ENCODE measurements at places on chromosomes 3 and 15. TPM values are rescaled to one million over a fixed set of nuclear protein-coding genes. Genes with fewer than 3 reads are reported as not detected.

DNA sequence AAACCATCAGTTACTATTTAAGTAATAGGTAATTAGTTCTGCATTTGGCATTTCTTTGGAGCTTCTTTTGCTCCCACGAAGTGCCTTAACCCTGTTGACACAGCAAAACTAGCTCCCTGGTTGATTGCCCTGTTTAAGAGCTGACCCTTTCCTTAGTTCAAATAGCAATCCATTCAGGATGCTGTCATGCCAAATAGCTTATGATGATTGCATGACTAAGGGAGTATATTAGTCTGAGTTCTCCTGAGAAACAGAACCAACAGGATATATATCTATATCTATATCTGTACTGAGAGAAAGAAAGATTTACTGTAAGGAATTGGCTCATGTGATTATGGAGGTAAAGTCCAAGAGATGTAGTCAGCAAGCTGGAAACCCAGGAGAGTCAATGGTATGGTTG lies 50.3 kb upstream of the SPRED1 start:
- H3K27ac ChIP-seq: no peak overlapping the region
- H3K4me3 ChIP-seq: no peak overlapping the region
- H3K4me1 ChIP-seq: no peaks in the 10 kb centered on the region
- no peaks in the 10 kb centered on the region for H3K27me3 ChIP-seq
- no peak for DNase-seq

- H3K36me3 ChIP-seq: peaks cover 9% of the 10 kb centered on the region
- no peaks in the 10 kb centered on the region for H3K27me3 ChIP-seq
- H3K4me3 ChIP-seq: no peak overlapping the region
- no peak for DNase-seq
Measured at GRCh38 chr15:58608711-58609110, 140.8 kb downstream of the ADAM10 start.

GRCh38 chr3:138202945-138203701 lies 16.0 kb downstream of the ARMC8 start:
- no peak overlapping the region for H3K27ac ChIP-seq
- H3K4me1 ChIP-seq: no peaks in the 10 kb centered on the region
- no peaks in the 10 kb centered on the region for H3K27me3 ChIP-seq

GRCh38 chr3:186361246-186361761 lies 730 bp downstream of the DGKG start:
- H3K4me1 ChIP-seq: peaks cover 9% of the 10 kb centered on the region
- no peak for DNase-seq
- peak overlapping the region; percentile 53 for H3K4me3 ChIP-seq
- no peak overlapping the region for H3K27ac ChIP-seq
- H3K36me3 ChIP-seq: no peaks in the 10 kb centered on the region

- no peak overlapping the region for H3K27ac ChIP-seq
- no peaks in the 10 kb centered on the region for H3K36me3 ChIP-seq
- H3K27me3 ChIP-seq: no peaks in the 10 kb centered on the region
- no peaks in the 10 kb centered on the region for H3K4me1 ChIP-seq
- no peak for DNase-seq
- H3K4me3 ChIP-seq: no peak overlapping the region
Measured at GRCh38 chr3:85838921-85839320, 880.1 kb downstream of the CADM2 start.

DNA sequence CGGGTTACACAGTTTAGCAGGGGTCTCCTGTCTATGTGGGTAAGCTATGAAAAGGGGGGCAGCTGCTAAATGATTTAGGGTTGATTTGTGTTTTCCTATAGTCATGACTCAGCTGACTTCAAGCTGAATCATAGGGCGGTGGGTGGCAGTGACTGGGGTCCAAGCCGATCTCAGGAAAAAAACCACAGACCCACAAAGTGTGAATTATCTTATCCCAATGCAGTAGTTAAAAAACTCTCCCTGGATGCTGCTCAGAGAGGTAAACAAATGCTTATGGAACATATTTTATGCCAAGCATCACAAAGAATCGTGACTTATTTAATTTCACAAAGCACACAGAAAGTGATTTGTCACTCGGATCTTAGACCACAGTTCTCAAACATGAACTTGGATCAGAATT lies 18.4 kb upstream of the TOPAZ1 start:
- no peaks in the 10 kb centered on the region for H3K4me1 ChIP-seq
- no peaks in the 10 kb centered on the region for H3K36me3 ChIP-seq
- H3K27me3 ChIP-seq: no peaks in the 10 kb centered on the region
- no peak overlapping the region for H3K27ac ChIP-seq
- DNase-seq: no peak
- H3K4me3 ChIP-seq: no peak overlapping the region

DNA sequence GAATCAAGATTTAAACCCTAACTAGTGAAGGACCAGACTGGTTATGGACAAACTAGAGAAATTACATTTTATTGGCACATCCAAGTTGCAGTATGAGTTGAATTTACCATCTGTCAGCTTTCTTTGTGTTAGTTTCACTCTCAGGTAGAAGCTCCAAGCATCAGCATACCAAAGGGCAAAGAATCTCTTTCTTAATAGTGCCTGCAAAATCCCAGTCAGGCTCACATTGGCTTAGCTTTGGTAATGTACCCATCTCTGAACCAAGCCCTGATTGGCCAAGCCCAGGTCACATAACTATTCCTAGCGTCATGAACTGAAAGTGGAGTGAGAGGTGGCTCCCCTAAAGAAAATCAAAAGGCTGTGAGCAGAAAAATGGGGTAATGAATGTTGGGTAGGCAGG lies 66.9 kb downstream of the CCNL1 start:
- H3K4me1 ChIP-seq: peaks cover 26% of the 10 kb centered on the region
- DNase-seq: no peak
- H3K36me3 ChIP-seq: no peaks in the 10 kb centered on the region

DNA sequence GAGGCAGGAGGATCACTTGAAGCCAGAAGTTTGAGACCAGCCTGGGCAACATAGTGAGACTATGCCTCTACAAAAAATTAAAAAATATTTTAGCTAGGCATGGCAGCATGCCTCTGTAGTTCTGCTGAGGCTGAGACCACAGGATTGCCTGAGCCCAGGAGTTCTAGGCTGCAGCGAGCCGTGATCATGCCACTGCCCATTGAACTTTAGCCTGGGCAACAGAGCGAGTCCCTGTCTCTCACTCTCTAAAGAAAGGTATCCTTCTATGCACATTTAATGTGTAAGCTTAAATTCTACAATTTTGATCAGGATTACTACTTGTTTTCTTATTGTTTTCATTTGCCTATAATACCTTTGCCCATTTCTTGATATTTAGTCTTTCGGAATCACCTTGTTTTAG lies 26.8 kb downstream of the GALK2 start:
- H3K36me3 ChIP-seq: peaks cover 1% of the 10 kb centered on the region
- peaks cover 5% of the 10 kb centered on the region for H3K4me1 ChIP-seq
- no peak overlapping the region for H3K27ac ChIP-seq
- no peak for DNase-seq
- no peaks in the 10 kb centered on the region for H3K27me3 ChIP-seq

The NAALADL2 gene
- 3.8 TPM for total RNA-seq

The CELSR3 gene
- 0.37 TPM for total RNA-seq

The AMT gene
- 23.2 TPM for total RNA-seq

DNA sequence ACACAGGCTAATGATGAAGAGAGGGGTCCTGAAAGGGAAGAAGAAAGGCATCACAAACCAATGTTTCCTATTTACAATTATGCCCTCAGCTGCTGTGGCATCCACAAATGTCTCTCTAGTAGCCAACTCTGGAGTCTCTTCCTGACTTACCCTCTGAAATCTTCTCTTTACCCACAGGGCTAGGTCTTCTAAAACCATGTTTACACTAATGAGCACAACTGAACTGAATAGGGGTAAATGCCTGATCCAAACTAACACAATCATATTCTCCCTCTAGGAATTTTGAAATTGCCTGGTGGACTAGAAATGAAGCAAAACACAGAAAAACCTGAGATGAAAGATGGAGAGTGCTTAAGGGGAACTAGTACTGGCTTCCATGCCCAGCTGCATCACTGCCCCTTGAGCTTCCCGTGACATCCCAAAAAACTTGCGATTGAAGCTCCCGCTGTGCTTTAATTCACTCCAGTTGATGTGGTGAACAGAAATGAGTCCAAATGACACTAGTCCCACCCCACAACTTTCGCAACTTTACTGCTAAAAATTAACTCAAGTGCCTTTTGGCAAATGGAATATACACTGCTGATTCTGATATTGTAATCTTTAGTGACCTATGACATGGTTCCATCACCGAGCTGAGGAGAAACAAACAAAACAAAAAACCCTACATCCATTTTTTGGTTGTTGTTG lies 32.8 kb downstream of the CFAP20DC start:
- H3K4me3 ChIP-seq: no peak overlapping the region
- no peaks in the 10 kb centered on the region for H3K27me3 ChIP-seq
- H3K27ac ChIP-seq: peak overlapping the region; percentile 86
- DNase-seq: no peak
- H3K4me1 ChIP-seq: peaks cover 13% of the 10 kb centered on the region
- H3K36me3 ChIP-seq: no peaks in the 10 kb centered on the region

The MORC1 gene
- 0.33 TPM for total RNA-seq

DNA sequence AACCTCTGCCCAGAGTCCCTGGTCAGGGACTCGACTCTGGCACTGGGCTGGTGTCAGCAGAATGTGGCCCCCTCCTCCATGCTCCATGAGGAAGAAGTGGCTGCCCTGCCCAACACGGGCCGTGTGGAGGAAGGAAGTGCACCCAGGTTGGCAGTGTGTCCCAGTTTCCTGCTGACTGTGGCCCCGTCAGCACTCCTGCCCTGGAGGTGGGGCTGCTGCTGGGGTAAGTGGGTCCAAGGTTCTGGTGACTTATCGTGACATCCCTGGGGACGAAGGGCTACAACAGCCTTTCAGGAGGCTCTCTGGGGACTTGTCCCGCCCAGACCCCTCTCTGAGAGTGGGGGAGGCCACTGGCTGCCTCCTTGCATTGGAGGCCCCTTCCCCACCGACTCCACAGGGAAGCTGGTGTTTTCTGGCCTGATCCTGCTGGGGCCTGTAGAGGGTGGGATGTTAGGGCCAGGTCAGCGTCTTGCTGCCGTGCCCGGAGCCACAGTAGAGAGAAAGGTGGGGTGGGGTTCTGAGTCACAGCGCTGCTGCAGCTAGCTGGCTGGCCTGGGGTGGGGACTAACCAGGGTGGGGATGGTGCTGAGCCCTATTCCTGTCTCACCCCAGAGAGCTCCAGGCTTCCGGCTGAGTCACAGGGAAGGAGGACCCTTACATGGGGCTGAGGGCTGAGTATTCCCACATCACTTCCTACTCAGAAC lies 10.5 kb downstream of the SEMA4B start:
- no peak for DNase-seq
- no peak overlapping the region for H3K4me3 ChIP-seq
- no peaks in the 10 kb centered on the region for H3K36me3 ChIP-seq
- H3K27ac ChIP-seq: peak overlapping the region; percentile 61

- no peaks in the 10 kb centered on the region for H3K36me3 ChIP-seq
- no peak for DNase-seq
Measured at GRCh38 chr3:102114264-102114979, 265.1 kb downstream of the NFKBIZ start.

DNA sequence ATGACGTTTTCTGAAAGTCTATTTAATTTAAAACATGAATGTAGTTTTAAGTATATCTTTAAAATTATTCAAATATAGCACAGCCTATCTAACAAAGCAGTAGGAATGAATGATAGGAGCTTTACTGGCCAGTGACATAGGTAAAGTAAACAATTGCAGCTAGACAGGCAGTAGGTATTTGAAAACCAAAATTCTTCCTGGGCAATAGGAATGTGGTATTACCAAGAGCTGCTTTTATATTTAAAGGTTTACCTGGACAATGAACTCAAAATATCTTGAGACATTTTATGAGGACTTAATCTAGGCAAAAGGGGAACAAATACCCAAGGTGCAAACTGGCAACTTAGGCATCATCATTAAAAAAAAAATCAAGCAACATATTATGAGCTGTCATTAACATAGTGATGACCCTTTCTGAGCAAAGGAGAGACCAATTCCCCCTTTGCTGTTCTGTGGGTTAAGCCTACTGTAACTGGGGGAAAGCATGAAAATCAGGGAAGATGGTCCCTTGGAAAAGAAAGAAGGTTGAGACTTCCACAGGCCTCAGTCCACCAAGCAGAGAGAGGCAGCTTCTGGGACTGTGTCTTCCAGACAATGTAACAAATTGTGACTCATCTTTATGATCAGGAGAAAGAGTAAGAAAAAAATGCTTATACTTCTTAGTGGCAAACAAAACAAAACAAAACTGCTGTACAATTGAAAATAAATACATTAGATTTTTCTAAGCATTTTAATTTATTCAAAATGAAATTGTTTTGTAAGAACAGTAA lies 12.9 kb downstream of the ISL2 start:
- H3K4me3 ChIP-seq: no peak overlapping the region
- peaks cover 7% of the 10 kb centered on the region for H3K27me3 ChIP-seq
- H3K4me1 ChIP-seq: peaks cover 5% of the 10 kb centered on the region
- no peaks in the 10 kb centered on the region for H3K36me3 ChIP-seq
- DNase-seq: no peak

DNA sequence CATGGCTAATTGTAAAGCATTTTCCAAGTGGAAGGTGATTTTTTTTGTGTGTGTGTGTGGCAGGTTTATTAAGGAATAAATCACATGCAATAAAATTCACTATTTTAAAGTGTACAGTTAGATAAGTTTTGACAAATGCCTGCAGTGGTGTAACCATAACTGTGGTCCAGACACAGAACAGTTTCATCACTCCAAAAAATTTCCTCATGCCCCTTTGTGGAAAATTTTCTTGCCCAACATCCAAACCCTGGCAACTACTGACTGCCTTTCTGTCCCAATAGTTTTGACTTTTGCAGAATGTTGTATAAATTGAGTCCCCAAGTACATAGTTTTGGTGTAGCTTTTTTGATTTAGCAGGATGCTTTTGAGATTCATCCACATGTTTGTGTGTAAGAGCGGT lies 135.1 kb upstream of the KLHL25 start:
- no peaks in the 10 kb centered on the region for H3K36me3 ChIP-seq
- H3K27me3 ChIP-seq: no peaks in the 10 kb centered on the region
- H3K4me1 ChIP-seq: no peaks in the 10 kb centered on the region
- no peak overlapping the region for H3K4me3 ChIP-seq
- H3K27ac ChIP-seq: no peak overlapping the region

- DNase-seq: peak; percentile 67
- peaks cover 3% of the 10 kb centered on the region for H3K27me3 ChIP-seq
- no peak within 1 kb of the TSS for H3K27ac ChIP-seq
- no peaks in the 10 kb centered on the region for H3K4me1 ChIP-seq
- H3K4me3 ChIP-seq: no peak within 1 kb of the TSS
Measured at GRCh38 chr15:74826364-74826819, at the start of gene CPLX3. TSS of gene CPLX3 (plus strand) at chr15:74826627. CDS start at chr15:74826704, 77 bp downstream.

- no peaks in the 10 kb centered on the region for H3K27me3 ChIP-seq
- no peak overlapping the region for H3K27ac ChIP-seq
- no peaks in the 10 kb centered on the region for H3K36me3 ChIP-seq
Measured at GRCh38 chr3:14768182-14768790, 50.5 kb upstream of the FGD5 start.

The CLRN1 gene
- not detected for total RNA-seq

DNA sequence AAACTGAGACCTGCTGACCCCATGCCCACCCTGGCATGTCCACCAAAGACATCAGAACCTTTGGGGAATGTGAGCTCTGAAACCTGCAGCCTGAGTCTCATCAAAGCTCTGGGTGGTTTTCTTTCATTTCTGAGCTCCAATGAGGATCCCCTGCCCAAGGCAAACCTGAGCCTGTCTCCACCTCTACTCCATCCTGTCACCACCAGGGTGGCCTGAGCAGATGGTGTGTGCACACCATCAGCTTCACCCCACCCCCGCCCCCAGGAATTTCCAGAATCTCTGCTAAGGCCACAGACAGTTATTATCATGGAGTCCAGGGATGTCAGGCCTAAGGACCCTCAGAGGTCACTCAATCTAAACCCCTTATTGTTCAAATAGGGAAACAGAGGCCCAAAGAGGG lies 1.3 kb downstream of the XIRP1 start:
- H3K27me3 ChIP-seq: no peaks in the 10 kb centered on the region
- peaks cover 2% of the 10 kb centered on the region for H3K4me1 ChIP-seq
- no peak overlapping the region for H3K27ac ChIP-seq
- H3K36me3 ChIP-seq: no peaks in the 10 kb centered on the region
- H3K4me3 ChIP-seq: no peak overlapping the region

All from liver (tissue), 10 donors.